KBM-7 (cell line): ENCODE measurements at places on chromosomes 3 and 15.
A peak's percentile ranks its signal among the peaks of the same experiment; 100 is the strongest.

DNA sequence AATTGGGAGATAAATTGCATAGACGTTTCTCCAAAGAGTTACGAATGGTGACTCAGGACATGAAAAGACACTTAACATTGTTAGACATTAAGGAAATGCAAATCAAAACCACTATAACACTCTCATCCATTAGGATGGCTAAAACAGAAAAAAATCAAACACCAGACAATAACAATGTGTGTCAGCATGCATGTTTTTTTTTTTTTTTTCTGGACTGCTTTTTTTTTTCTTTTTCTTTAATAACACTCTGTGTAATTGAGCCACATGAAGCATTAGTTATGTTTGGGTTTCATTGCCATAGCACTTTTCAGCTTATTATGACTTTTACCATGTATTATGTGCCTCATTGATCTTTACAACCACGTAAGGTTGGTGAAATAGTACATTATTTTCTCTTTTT, 95.0 kb downstream of the NFKBIZ start:
- no peak for DNase-seq

- no peak for DNase-seq
These were observed 15.9 kb downstream of the ABCC5 start for GRCh38 chr3:184001761-184002160.

DNA sequence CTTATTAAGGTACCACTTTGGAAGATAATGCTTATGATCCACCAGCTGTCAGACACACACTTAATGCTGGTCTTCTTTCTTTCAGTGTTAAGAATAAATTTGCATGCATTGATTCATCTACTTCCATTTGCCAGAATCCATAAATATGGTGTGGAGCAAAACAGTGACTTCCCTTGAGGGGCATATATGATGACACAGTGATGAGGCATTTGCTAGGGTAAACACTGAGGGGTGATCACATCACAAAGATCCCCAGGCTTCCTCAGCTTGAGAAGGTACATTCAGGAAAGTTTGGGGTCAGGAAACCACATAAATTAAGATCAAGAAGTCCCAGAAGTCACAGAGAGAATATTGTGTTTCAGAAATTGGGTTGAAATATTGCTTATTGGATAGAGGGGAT, 9.9 kb upstream of the ZBED2 start:
- no peak for DNase-seq

DNA sequence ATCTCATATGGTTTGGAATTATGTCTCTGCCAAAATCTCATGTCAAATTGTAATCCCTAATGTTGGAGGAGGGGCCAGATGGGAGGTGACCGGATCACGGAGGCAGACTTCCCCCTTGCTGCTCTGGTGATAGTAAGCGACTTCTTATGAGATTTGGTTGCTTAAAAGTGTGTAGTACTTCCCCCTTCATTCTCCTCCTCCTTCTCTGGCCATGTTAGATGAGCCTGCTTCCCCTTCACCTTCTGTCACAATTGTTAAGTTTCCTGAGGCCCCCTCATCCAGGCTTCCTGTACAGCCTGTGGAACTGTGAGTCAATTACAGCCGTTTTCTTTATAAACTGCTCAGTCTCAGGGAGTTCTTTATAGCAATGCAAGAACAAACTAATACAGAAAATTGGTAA, 51.1 kb downstream of the NEDD4 start:
- DNase-seq, result peak; percentile 97

- DNase-seq, result no peak
These were observed 3.5 kb upstream of the SEMA5B start for GRCh38 chr3:123031051-123031450.

DNA sequence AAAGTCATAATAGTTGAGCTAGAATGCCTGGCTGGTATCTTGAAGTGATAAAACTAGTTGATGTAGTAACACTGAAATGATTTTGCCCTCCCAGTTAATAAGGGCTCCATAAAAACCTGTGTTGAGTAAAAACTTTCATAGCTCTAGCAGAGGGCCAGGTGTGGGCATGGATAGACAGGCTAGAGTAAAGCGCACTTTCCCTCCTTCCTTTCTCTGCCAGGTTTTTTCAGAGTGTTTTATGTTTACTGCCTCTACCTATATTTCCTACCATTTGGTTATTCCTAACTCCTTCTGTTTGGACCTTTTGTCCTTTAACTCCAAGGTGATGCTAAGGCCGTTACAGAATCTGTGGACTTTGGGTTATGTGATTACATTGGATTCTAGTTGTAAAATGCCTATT, 25.3 kb downstream of the CHD2 start:
- DNase-seq, result no peak

GRCh38 chr3:105959851-105960250, 91.0 kb upstream of the CBLB start:
- DNase-seq, result peak; percentile 33

- DNase-seq, result no peak
These were observed 13.0 kb downstream of the SCN5A start for GRCh38 chr3:38636464-38636863.

DNA sequence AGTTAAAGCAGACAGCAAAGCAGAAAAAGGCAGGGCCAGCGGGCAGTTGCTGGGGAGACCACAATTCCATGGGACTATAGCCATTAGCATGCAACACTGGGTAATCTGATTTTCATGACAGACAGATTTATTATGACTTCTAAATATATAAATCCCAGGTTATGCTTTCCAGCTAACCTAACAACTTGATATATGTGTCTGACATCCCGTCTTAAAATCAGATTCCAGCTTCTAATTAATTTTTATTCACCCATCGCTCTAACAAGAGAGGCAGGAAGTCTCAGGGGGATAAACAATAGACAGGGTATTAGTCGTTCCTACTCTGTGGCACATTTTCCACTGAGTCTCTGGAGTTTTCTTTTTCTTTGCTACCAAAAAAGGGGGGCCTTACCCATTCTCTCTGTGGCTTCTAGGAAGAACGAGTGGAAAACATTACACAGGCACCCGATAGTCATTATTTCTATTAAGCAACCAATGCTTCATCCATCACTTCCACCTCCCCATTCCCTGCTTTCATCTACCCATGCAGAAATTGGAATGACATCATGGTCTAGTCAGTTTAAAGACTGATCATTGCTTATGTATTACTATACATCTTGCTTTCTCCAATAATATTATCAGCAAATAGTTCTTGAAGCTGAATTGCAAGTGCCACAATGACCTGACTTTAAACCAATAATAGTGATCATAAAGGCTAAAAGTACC, 173.1 kb downstream of the FHIT start:
- no peak for DNase-seq

DNA sequence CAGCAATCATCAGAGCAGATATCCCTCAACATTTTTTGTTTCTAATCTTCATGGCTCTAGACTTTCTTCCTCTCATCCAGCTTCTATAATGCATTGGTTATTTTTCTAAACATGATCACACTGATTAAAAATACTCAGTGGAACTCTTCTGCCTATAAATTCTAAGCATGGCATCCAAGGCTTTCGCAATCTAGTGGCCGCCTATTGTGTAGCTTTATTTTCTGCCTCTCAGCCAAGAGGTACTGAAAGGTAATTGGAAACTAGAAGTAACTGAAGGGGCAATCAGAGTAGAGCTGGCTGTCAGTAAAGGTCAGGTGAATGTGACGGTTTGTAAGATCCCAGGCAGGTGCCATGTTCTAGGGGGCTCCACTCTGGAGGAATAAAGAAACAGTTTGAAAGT, 33.4 kb downstream of the OXSM start:
- no peak for DNase-seq

DNA sequence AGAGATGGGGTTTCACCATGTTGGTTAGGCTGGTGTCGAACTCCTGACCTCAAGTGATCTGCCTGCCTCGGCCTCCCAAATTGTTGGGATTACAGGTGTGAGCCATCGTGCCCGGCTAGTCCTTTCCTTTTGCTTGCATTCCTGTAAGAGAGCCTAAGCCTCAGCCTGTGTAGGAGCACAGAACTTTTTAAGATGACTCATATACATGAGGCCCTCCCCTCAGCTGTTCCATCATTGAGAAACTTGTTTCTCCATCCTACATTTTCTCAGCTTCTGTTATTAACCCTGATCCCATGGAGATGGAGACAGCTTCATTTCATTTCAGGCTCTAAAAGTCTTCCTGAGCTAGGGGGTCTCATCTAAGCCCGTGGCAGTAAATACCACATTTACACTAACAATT, 123.3 kb downstream of the PLOD2 start:
- no peak for DNase-seq

DNA sequence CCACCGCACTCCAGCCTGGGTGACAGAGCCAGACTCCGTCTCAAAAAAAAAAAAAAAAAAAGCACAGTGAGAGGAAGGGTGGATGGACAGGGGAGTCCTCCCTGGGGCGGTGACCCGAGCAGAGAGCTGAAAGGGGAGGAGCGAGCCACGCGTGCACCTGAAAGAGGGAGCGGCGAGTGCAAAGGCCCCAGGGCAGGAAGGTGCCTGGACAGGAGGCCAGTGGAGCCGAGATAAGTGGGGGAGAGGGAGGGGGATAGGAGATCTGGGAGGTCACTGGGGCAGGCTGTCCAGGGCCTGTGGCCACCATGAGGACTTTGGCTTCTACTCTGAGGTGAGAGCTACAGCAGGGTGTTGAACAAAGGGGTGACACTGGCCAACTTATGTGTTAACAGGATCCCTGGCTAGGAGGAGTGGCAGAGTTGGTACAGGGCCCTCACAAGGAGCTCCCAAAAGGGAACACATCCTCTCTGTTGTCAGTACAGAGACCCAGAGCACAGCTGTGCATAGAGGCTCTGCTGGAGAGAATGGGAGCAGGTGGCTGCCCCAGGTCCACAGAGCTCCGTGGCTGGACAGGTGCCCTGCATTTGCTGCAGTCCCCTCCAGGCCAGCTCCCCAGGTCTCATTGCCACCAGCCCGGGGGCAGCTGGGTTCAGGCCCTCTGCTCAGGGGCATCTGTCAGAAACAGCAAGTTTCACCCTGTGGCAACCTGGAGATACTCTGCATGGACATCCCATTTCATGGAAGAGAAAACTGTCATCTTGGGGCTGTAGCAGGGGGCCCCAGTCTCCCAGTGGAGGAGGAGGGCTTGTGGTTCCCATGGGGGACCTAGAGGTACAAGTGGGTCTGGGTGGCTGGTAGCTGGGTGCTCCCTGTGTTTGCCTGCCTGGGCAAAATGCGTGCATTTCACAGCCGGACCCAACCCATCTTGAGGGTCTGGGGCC, 28.5 kb downstream of the FBLN2 start:
- DNase-seq, result no peak

- no peak for DNase-seq
These were observed 66.2 kb downstream of the HES1 start for GRCh38 chr3:194201953-194202666.

- DNase-seq, result no peak
These were observed 290.6 kb upstream of the GOLIM4 start for GRCh38 chr3:168386301-168386700.

DNA sequence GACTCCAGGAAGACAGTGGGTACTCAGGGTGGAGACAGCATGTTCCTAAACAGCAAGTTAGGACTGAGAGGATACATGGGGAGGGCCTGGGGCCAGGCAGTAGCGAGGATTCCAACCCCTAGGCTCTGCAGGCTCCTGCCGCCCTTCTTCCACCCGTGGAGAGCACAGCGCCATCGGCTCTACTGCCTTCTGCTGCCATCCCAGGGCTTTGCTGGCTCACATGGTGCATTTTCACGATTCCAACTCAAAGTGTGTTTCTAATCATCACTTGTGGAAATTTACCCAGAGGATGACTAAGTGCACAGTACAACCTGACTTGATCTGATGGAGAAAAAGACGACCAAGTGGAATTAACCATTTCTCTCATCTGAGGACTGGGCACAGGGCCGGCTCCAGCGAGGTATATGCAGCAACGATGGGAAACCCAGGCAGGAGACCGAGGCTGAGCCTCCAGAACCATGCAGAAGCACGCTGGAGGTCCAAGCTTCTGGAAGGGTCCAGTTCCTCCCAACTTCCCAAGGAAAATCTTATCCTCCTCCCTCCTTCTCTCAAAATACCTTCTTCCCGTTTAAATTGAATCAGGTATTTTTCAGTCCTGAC, 104.6 kb downstream of the LRIG1 start:
- no peak for DNase-seq

DNA sequence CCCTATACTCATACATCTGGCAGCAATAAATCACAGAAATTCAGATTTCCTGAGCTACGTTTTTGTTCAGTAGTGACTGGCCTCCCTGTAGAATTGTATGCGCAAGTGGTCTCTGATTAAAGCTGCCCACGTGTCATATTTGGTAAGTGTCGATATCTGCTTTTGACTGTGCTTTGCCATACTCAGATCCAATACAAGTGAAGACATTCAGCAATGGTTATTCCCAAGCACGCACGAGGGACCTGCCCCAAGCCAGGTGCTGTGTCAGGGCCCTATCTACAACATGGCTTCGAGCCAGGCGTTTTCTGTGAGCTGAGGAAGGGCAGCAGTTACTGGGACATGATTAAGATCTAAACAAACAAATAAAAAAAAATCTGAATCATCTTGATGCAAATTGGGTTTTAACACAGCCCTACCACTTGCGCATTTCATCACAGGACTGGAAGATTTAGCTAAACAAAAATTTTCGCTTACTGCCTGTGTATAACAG, 47.2 kb upstream of the ICE2 start:
- no peak for DNase-seq

DNA sequence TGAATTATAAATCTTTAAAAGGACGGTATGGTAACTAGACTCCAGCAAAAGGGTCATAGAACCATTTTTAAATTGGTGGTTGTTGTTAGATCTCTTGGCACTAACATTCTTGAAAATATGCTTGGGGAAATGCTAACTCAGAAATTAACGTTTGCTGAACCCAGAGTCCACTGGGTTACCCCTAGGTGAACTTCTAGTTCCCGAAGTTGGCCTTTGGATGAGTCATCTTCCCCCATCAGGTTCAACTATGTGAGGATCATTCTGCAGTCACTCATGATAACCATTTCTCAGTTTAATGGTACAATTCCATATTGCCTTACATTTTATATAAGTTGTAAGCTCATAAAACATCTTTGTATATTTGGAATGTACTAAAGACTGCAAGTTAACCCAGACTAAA, 204.7 kb downstream of the THSD4 start:
- no peak for DNase-seq

DNA sequence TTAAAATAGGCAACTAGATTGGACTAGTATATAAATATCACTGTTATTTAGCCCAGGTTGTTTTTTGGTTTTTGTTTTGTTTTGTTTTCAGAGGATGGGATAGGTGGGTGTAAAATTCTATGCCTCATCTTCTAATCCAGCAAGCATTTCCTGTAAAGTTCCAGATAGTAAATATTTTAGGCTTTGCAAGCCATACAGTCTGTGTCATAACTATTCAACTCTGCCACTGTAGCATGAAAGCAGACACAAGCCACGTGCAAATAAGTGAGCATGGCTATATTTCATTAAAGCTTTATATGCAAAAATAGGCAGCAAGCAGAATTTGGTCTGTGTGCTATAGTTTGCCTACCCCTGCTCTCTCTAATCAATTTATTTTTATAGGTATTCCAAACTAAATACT, 657.3 kb upstream of the TGFBR2 start:
- DNase-seq, result no peak
